ENCODE measurements at places on chromosomes 12 and 14.

- no peak for DNase-seq
Measured at GRCh38 chr12:114344303-114344663, 61.7 kb downstream of the TBX5 start.

- DNase-seq = no peak
Measured at GRCh38 chr14:69133206-69134125, 19.5 kb downstream of the DCAF5 start.

DNA sequence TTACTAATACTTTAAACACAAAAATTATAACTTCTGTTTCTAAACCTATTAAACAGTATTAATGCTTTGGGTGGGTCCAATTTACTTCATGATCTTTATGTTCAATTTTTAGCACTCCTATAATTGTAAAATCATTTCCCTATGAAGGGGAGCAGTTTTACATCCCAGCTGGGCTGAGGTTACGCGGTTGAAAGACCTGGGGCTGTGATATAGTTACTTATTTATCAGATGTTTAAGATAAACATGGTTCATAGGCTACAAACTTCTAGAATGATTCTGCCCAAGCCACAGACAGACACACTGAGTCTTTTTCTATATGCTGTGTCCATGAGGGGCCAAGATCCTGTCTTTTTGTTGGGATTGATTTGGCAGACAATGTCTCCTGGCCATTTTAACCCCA lies 44.4 kb downstream of the DYRK2 start:
- DNase-seq = no peak

GRCh38 chr14:105294142-105294597 lies 6.6 kb downstream of the BRF1 start:
- DNase-seq = peak; percentile 66

- DNase-seq = no peak
Measured at GRCh38 chr12:130818272-130818634, 20.8 kb downstream of the STX2 start.

- no peak for DNase-seq
Measured at GRCh38 chr14:39755269-39755878, 323.1 kb upstream of the FBXO33 start.

GRCh38 chr14:61489932-61490331 lies 168.6 kb downstream of the PRKCH start:
- DNase-seq = no peak

- no peak for DNase-seq
Measured at GRCh38 chr12:76033081-76034011, 1.8 kb upstream of the PHLDA1 start.

GRCh38 chr14:40630471-40630870 lies 976.2 kb upstream of the LRFN5 start:
- DNase-seq = no peak

DNA sequence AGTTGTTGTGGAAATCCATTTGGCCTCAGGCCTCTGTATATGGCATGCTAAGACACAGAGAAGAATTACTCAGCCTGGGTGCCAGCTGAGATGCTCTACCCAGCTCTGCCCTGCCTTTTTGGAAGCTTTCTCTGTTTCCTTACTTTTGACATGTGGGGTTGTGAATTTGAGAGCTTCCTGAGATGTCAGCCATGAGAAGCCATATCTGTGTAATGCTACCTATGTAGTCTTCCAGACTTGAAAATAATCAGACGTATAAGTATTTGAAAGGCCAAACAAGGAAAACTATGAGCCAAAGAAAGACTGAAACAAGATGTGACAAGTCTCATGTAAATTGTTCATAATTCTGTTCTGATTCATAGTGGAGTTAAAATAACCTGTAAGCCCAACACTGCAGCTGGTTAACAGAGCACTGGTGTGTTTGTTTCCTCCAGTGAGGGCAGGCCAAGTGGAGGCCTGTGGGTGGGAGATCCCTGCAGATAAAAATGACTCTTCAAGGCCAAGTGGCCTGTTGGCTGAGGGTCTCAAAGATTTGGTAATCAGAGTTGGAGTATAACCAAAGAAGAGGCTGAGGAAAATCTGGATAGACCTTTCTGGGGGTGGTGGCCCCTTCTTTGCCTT lies 94.0 kb downstream of the TMX1 start:
- DNase-seq = no peak

GRCh38 chr14:55303691-55304145 lies 32.5 kb downstream of the FBXO34 start:
- no peak for DNase-seq

DNA sequence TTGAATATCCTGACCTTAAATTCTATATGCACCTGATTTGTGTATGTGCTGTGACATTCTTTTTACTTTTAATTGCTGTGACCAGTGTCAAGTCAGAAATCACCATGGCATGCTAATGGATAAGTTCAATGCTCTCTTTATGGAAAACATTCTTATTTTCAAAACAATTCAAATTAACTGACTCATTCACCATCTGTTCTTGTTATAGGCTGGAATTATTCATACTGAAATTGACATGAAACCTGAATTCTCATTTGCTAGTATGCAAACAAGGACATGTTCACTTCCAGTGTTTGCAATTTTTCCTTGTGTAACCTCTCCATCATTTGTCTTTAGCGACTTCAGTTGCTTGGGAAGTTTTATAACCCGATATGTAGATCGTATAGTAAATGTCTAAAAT lies at the start of gene TAS2R30:
Gene TAS2R30, minus strand, starts transcription at position 340 of the 400 bp plus-strand sequence. CDS start 400 bp downstream, outside the sequence.
- DNase-seq = no peak

DNA sequence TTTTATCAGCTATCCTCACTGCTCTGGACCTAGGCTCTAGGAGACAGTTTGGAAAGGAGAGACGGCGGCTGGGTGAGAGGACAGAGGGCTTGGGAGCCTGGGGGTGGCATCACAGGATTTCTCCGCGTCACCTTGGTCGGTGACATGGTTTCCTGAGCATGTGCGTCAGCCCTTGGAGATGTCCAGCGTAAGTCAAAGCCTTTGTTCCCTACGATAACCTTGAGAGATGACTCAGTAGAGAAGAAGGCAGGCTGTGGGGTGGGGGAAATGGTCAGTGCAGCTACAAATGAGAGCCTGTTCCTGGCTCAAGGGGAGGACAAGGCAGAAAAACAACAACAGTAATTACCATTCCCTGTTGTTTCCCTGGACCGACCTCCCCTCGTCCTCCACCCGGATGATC lies 90.2 kb upstream of the TBX3 start:
- DNase-seq = no peak

DNA sequence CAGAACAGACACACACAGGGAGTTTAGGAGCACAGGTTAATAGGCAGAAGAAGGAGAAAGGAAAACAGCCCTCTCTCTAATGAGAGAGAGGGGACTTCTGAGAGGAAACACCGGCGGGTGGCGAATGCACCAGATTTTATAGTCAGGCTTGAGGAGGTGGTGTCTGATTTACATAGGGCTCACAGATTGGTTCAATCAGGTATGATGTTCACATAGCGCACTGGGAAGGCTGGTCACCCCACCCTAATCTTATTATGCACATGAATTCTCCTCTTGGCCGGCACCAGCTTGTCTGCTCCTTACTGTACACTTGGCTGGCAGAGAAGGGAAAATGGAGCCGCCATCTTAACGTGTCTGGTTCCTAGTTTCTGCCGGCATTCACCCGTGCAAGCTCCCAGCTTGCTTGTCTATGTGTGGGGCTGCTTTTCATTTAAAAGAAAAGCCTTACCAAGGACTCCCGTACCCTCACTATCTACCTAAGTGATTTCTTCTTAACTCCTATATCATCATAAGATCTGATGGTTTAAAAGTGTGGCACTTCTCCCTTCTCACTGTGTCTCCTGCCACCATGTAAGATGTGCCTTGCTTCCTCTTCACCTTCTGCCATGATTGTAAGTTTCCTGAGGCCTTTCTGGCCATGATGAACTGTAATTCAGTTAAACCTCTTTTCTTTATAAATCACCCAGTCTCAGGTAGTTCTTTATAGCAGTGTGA lies 15.1 kb downstream of the BCAT1 start:
- DNase-seq = no peak

DNA sequence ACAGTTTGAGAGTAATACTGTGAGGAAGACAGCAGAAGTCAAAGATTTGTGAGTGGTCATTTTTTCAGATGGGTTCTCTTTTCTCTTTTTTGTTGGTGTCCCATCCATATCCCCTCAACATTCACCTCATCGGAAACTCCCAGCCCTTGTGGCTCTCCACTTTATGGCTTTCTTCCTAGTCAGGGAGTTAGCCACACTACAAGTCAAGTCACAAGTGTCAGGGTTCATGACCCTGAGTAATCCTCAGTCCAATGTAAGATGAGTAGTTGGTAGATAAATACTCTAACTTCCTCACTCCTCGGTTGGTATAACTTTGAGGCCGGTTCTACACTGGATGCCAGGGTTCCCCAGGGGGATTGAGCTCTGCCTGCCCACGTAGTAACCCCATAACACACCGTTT lies 41.4 kb downstream of the PTGER2 start:
- DNase-seq = no peak

- peak; percentile 50 for DNase-seq
Measured at GRCh38 chr14:75088566-75089373, 19.3 kb downstream of the ZC2HC1C start.

- no peak for DNase-seq
Measured at GRCh38 chr12:49920241-49920914, 16.7 kb upstream of the FAIM2 start.

GRCh38 chr14:54700717-54701116 lies 133.8 kb downstream of the SAMD4A start:
- DNase-seq = no peak

DNA sequence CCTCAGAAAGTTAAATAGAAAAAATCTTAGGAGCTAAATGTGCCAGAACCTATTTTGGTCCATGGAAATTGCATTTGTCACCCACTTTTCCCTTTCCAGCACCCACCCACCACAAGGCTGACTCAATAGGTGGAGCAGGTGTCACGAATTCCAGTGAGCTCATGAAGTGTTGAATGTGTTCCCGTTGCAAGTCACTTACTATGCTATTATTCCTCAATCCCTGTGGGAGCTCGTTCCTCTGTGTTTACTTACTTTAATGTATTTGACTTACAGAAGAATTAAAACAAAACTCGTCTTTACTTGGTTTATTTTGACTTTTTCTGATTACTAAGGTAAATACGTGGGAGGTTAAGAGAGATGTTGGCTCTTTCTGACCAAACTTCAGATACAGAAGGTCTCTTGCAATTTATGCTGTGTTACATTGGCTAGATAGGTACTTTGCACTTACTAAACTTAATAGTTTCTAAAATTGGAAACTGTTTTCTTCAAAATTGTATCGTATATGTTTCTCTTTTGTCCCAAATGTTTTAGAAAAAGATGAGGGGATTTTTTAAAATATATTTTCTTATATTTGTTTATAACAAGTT lies 269.4 kb upstream of the NOVA1 start:
- DNase-seq = no peak

GRCh38 chr12:124544983-124545382 lies 22.4 kb downstream of the NCOR2 start:
- no peak for DNase-seq

- no peak for DNase-seq
Measured at GRCh38 chr12:89098441-89099112, 253.7 kb downstream of the DUSP6 start.

GRCh38 chr12:64611341-64612284 lies 1.3 kb downstream of the RASSF3 start:
- DNase-seq = peak; percentile 46

- peak; percentile 3 for DNase-seq
Measured at GRCh38 chr12:34393086-34393820, 371.0 kb downstream of the ALG10 start.

DNA sequence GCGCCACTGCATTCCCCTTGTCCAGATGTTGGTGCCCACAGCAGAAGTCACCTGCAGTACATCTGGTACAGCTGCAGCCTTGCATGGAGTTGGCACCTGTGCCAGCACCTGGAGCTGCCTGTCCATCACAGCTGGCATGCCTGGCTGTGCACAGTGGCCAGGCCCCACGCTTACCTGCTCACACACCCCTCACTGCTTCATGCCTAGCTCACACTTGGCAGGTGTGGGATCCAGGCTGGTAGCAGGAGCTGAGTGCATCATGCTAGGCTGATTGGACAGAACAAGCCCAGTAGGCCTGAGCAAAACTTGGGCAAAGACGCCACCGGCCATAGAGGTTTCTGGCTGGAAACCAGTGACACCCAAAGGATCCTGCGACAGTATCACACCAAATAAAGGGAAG lies 402.8 kb downstream of the FOXG1 start:
- no peak for DNase-seq

- DNase-seq = peak; percentile 39
Measured at GRCh38 chr12:94649349-94650142, 811 bp downstream of the TMCC3 start.

GRCh38 chr14:68655021-68655831 lies 137.6 kb downstream of the ZFP36L1 start:
- DNase-seq = peak; percentile 16

DNA sequence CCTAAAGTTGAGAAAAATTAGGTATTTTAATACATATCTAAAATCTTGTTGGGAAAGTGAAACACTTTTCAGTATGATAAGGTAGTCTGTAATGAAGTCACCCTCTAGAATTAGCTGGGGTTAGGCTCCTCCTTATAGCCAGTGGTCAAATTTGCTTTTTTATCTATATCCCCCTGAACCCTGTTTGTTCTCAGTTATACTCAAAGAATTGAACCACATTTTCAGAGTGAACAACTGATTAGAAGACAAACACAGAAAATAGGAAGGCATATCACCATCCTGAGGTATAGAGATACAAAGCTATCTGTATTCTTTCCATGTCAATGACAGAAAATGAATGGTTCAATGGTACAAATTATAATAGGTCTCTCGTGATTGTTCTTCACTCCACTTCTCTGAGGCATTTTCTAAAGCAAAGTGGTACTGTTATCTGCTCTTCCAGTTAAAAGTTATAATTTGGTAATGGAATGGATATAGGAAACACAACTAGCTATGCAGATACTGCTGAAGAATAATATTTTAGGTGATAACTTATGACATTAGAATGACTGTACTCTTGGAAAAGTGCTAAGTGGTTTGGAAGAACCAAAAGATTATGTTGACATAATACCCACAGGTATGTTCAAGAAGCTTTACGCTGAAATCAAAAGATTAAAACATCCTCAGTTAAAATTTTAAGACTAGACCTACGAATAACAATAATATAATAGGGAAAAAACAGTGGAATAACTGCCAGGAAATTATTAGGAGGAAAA lies 27.6 kb downstream of the WASHC3 start:
- no peak for DNase-seq

DNA sequence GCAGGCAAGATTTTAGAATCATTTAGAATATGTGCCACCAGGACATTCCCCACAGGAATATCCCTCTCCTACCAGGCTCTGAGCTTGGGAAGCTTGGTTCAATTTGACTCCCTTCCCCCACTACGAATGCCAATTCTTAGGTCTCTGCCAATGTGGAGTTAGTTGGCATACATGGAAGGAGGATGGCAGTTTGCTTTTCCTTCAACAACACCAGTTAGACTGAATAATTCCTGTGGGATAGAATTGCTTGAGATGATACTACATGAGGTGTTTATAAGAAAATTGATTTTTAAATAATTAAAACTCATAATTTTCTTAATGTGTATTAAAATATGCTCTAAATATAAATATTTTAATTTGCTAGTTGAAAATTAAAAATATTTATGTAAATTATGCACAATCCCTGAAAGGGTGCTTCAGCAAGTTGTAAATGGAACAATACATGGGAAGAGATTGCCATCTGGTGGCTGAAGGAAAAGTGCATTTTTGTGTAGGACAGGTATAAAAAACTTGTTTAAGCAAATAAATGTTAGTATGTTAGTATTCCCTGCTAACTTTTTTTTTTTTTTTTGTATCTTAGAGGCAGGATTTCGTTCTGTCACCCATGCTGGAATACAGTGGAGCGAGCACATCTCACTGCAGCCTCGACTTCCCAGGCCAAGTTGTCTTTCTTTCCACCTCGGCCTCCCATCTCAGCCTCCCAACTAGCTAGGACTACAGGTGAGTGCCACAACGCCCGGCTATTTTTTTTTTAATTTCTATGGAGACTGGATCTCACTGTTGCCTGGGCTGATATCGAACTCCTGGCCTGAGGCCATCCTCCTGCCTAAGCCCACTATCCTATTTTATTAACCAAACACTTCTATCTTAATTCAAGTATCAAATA lies 25.8 kb upstream of the STRAP start:
- DNase-seq = peak; percentile 33

All from stimulated activated CD8-positive, alpha-beta memory T cell treated with anti-CD3 and anti-CD28 coated beads, Interleukin-4, amount 100 ng/mL, for 48 hours (primary cell).